Frontal cortex (tissue), 4 donors: ENCODE measurements at places on chromosomes 1 and 21. TPM values are rescaled to one million over a fixed set of nuclear protein-coding genes. Genes with fewer than 3 reads are reported as not detected.

DNA sequence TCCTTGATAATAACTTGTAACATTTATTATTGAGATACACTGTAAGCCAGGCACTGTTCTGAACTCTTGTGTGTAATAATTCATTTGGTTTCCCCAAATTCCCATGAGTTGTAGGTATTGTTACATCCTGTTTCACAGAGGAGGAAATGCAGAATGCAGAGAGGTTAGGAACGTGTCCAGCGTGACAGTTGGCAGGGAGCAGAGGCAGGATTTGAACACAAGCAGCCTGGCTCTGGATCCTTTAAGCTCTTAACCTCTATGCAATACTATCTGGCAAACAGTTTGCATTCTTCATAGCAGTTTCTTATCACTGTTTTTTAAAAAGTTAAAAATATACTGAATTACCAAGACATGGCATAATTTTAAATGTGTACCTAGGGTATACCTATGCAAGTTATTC is 30.5 kb downstream of the EEIG2 start:
- no peak for DNase-seq

GRCh38 chr1:61173118-61173517 is 90.8 kb downstream of the NFIA start:
- DNase-seq, result no peak

OR6N1 gene
- total RNA-seq, result not detected

GRCh38 chr1:43449708-43450069 is 4.0 kb downstream of the HYI start:
- no peak for DNase-seq

DNA sequence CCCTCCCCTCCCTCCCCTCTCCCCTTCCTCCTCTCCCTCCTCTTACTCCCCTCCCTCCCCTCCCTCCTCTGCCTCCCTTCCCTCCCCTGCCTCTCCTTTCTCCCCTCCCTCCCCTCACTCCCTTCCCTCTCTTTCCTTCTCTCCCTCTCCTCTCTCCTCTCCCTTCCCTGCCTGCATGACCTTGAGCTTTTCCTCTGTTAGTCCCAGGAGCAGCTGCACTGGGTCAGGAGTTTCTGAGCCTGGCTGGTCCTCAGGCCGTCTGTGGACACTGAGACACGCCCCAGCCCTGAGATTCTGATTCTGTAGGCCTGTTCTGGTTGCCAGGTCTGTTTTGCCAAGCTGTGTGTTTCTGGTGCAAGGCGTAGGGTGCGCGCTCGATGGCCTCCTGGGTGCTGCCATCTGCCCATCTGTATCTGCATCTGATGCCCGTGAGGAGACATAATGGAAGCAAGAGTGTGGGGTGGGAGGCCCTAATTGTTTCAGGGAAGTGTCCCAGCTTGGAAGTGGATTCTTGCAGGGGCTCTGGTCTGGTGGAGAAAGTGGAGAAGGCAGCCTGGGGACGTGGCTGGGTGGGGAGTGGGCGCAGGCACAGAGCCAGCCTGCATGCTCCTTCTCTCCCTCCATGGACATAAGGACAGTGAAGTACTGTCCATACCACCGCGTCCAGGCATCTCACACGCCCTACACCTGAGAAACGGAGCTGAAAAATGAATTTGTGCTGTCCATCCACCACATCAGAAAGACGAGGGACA is 97.2 kb downstream of the WDR4 start:
- DNase-seq, result no peak

- DNase-seq, result no peak
These were observed 15.8 kb downstream of the CTXND2 start for GRCh38 chr1:150902751-150903150.

DNA sequence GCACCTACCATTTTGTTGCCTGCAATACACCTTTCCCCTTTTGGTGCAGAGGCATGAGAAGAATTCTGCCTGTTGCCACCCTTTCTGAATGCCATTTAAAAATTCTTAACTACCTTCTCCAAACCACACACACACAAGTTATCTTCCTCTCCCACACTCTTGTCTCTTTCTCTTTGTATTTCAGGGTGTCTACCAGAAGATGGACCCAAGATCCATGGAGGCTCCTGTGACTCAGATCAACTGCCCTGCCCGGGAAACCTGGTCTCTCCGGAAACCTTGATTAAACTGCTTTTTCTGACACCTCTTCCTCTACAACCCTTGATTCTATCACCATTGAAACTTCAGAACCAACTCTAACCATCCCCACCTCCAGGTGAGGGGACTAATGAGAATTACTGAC is 2.4 kb upstream of the TARS2 start:
- DNase-seq, result no peak

DNA sequence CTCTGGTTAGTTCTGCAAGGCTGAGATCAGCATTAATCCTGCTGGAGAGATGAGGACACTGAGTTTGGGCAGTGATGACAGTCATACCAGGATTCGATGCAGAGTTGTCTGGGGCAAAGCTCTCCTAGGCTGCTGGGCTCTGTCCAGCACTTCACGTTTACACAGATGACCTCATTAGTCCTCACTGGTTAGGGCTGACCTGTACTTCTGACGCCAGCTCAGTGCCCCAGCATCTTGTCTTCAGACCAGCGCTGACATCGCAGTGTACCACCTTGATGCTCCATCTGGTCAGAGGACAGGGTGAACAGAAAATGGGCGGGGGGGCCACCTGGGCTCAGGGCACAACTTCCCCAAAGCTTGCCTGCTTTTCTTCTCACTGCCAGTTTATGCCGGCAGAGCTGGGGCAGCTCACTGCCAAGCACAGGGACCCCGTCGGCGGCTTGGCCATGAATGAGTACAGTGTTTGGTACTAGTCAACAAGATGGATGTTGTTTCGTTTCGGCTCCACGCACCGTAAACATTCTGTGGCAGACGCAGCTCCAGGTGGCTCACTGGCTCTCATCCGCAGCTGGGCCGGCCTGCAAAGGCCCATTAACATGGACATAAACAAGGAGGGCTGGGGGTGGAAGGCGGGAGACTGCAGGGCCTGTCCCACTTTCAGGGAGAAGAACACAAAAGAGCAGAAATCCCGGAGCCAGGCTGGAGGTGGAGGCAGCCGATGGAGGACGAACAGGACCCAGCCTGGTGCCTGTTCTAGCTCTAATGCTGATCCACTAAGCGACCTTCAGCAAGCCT is 118.7 kb downstream of the GLIS1 start:
- no peak for DNase-seq

DISP3 gene
- 12.2 TPM for total RNA-seq

- no peak for DNase-seq
These were observed 59.5 kb downstream of the KCNK1 start for GRCh38 chr1:233673261-233673946.

DNA sequence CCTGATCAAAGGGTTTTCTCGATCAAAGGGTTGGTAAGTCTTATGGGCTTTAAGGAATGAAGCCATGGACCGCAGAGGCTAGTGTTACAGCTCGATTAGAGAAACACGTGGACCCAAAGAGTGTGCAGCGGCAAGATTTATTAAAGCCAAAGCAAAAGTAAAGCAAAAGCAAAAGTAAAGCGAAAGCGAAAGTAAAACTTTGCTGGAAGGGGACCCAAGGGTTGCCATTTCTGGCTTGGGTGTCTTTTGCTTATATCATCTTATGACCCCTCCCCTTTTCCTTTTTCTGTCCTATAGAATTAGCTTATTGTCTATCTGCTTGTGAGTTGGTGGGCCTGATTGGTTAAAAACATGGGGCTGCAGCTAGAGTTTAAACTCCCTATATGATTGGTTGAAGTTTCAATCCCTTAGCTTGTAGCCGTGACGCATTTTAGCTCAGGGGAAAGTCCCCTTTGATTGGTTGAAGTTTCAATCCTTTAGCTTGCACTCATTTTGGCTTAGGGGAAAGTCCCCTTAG is 957.0 kb downstream of the AMY1C start:
- no peak for DNase-seq

- no peak for DNase-seq
These were observed 58.0 kb upstream of the LAPTM5 start for GRCh38 chr1:30815556-30815955.

DCDC2B gene
- total RNA-seq, result not detected

DNA sequence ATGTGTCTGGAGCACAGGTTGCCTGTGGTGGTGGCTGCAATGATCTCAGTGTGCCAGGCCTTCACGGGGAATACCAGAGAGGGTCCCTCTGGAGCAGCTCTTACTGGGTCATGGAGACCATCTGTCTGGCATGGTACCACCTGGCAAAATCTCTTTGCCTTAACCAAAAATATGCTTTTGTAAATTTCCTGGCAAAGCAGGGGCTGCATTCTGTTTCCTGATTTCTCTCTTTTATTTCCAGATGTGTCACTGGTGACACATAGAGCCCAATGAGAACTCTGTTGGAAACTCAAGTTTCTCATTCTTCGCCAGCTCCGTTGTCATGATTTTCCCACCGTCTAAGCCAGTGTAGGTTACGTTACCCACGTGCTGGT is 136.5 kb downstream of the FGGY start:
- DNase-seq, result no peak

LAX1 gene
- total RNA-seq, result not detected

OSCP1 gene
- 20.8 TPM for total RNA-seq

FAM72B gene
- total RNA-seq, result 0.82 TPM

DNA sequence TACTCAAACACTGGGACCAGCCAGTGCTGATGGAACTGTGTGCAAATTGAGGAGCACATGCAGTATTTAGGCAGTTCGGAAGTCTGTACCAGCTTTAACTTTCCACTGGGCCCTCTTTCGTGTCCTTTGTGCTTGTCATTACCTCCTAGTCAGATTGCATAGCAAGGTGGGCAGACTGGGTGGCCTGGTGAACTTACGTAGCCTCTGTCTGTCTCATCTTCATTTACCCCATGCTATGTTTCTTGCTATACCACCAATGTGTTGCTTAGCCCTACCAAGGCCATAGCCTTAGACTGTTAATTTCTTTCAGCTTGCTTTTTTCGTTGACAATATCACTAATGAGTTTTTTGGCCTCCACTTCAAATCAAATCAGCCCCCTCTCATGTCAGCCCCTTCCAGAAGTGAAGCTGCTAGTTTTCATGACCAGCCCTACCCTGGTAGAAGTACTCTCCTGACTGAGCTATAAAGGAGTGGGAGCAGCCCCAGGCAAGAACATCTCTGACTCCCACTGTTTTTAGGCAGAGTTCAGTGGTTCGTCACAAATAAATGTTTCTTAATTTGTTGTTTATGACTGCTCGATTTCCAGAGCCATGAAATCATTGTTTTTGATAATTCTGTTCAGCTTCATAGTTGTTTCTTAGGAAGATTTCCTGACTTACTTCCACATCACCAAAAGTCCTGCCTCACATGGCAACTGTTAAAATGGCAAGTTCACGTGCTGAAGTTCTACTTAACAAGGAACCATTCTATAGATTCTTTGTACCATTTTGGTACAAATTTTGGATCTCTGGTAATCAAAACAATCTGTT is 19.3 kb downstream of the PRKACB start:
- DNase-seq, result no peak

DNA sequence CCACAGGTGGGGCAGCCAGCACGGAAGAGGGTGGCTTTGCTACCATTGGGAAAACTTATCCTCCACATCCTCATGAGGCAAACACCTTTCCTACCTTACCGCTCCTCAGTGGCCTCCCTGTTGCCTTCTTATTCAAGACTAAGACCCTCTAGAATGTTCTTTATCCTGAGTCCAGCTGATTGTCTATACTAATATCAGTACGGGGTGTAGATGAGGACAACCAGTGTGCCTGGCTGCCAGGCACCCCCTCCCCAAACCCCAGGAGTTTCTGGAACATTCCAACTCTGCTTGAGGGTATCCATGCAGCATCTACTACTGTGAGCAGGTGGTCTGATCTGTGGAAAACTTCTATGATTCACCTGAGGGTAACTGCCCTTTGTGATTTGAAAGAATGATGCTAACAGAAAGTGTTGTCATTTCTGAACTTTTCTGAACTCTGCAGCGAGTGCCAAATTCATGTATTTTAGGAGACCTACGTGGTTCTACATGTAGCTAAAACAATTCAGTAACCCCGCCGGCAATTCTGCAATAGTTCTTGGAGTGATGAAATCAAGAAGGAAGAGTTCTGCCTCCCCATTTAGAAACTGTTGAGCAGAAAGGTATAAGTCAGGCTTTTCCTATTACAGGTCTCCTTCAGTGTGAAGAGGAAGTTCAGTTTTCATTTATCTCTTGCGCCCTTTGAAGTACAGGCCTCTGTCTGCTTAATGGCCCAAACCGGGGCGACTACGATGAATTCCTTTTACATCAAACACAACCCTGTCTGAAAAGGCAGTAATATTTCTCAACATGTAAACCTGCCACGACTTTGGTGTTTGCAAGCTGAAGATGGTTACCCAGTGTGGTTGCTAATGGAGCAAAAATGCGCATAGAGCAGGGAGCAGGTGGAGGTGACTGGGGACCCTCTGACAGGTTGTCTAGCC is 80.4 kb downstream of the RUNX1 start:
- DNase-seq, result no peak

DNA sequence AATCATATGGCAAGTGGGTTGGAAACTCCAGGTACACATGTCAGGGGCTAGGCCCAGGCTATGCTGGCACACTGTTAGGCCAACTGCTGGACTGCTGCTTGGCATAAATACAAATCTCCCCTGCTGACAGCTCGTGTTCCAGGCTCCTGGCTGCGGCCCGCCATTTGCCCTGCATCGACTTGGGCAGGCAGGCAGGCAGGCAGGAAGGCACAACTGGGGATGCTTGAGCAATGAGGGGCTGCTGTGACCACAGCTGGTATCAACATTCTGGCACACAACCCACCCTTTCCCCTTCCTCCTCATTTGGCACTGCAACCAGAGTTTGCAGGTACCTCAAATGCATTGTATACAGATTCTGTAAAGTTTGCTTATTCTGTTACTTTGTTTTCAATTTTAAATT is 53.2 kb downstream of the SAMSN1 start:
- no peak for DNase-seq

GRCh38 chr1:206842854-206843253 is 22.6 kb upstream of the IL20 start:
- DNase-seq, result no peak

TRIM17 gene
- total RNA-seq, result 1.6 TPM

WDTC1 gene
- 15.5 TPM for total RNA-seq

GRCh38 chr1:52125736-52126359 is 16.0 kb upstream of the ZFYVE9 start:
- DNase-seq, result no peak

IVL gene
- not detected for total RNA-seq

DNA sequence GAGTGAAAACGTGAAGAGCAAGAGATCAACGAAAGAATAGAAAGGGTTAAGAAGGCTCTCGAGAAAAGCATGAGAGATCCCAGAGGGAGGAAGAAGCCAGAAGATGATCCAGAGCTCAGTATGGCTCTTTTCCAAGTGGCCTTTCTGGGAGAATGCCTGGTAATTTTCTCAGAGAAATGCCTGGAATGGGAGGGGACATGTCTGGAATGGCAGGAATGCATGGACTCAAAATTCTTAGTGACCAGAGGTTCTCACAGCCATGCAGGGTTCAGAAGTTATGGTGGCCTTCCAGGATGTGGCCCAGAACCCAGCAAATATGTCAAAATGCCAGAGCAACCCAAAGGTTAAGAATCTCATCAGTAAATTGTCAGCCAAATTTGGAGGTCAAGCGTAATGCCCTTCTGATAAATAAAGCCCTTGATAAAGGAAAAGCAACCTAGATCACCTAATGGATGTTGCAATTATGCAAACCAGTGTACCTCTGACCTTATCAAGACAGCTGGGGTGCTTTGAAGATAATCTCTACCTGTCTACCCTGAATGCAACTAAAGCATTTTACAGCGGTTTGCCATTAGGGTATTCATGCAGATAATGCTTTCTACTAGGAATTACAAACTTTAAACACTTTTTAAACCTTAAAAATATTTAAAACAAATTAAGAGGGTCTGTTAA is 53.1 kb downstream of the NBPF6 start:
- DNase-seq, result no peak

GRCh38 chr1:181131255-181131941 is 42.9 kb downstream of the IER5 start:
- DNase-seq, result no peak
